Fibroblast of mammary gland (primary cell): ENCODE measurements at places on chromosomes 2 and 18.

GRCh38 chr2:172554352-172555271, 1.3 kb upstream of the PDK1 start:
- DNase-seq, result no peak

GRCh38 chr2:237164474-237165042, 78.9 kb downstream of the COPS8 start:
- DNase-seq, result no peak

DNA sequence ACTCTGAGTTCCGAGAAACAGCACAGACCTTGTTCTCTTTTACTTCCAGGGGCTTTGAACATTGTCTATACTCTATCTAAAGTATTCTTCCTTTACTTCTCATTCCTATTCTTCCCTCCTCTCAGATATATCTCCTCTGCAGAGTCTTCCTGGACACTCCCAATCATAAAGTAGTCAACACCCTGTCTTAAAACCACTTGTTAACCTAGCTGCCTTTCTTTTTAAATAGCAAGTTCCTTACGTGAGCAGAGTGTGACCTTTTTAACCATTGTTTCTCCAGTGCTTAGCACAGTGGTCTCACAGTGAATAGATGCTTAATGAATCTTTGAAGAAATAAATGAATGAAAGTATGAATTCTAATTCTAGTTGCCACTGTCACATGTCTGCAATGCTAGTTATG, 47.4 kb downstream of the PTRHD1 start:
- DNase-seq, result no peak

DNA sequence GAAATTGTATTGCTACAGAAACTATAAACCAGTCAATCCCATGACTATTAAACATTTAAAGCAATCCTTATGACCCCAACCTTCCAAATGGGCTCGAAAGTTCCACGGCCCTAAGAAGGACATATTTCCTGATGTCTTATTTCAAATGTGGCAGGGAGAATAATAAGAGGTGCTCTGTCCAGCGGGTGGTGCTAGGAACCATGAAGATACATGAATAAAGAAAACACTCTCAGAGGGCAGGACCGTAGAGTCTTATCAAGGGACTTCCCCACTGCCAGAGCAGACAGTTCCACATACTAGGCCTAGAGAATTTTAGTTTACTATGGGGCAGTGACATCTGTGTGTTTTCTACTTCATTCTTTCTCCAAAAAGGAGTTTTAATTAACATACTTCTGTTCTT, 187.1 kb upstream of the PIK3C3 start:
- DNase-seq, result peak; percentile 40

DNA sequence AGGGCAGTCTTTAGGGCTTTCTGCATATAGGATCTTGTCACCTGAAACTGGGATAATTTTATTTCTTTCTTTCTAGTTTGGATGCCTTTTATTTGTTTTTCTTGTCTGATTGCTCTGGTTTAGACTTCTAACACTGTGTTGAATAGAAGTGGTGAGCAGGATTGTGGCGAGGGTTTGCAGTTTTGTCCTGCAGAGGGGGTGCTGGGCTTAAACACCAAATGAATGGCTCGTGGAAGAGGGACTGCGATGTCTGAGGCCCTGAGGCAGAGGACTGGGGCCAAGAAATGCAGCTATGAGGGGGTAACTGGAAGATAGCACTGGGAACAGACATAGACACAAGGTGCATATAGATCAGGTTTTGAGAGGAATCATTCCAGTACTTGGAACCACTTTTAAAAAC, 20.5 kb downstream of the UBE2F start:
- DNase-seq, result no peak

GRCh38 chr2:36456227-36457175, 100.9 kb downstream of the CRIM1 start:
- DNase-seq, result peak; percentile 52

- DNase-seq, result peak; percentile 60
Measured at GRCh38 chr18:56748698-56749268, 97.6 kb downstream of the WDR7 start.

DNA sequence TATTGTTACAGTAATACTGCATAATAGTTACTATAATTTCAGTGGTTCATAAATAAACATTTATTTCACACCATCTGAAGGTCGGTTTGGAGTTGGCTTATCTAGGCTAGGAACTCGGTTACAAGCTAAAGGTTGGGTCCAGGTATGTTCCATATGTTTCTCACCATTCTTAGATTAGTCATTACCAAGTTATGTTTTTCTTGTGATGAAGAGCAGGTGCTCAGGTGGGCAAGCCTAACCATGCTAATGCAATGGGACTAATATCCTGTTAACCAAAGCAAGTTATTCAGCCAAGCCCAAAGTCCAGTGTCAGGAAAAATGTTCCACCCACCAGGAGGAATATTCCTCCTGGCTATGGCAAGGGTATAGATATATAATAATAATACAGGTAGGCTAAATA, 93.2 kb downstream of the CPO start:
- no peak for DNase-seq

- no peak for DNase-seq
Measured at GRCh38 chr2:39511605-39512433, 74.7 kb upstream of the MAP4K3 start.

DNA sequence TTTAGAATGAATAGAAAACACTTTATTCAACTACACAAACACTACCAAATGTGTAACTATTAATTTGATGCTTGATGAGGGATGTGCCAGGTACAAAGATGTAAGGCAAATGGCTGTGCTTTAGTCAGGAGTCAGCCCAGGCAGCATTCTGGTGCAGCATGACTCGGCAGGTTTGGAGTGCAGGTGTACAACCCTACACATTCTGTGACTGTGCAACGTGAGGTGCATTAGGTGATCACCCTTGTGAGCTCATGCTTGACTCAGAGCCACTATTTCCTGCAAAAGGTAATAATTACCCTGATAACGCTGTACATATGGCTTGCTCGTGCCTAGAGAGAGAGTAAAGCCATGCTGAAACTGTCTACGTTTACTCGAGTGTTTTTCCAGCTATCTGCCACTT, 288.7 kb upstream of the DSEL start:
- peak; percentile 9 for DNase-seq

DNA sequence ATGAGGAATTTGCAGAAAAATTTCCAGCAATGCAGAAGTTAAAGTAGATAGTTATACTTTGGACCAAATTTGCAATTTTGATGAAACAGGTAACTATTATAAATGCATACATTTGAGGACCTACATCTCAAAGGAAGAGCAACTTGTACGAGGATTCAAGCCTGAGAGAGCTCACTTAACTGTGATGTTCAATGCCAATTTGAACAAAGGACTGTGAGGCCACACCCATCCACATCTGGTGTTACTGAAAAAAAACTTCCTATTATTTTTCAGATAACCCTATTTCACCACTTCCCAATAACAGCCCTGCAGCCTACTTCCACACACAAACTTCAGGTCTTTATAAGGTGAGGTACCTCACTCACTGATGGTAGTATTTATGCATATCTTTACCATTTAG, 203.5 kb upstream of the NABP1 start:
- no peak for DNase-seq

- peak; percentile 53 for DNase-seq
Measured at GRCh38 chr2:151632993-151633565, 101.2 kb downstream of the NEB start.

GRCh38 chr18:57649556-57650500, 28.2 kb upstream of the NARS1 start:
- DNase-seq, result peak; percentile 97

- DNase-seq, result peak; percentile 35
Measured at GRCh38 chr2:219243291-219243761, 1.9 kb downstream of the GLB1L start.

GRCh38 chr2:102159295-102159694, 16.7 kb downstream of the IL1R1 start:
- DNase-seq, result no peak

DNA sequence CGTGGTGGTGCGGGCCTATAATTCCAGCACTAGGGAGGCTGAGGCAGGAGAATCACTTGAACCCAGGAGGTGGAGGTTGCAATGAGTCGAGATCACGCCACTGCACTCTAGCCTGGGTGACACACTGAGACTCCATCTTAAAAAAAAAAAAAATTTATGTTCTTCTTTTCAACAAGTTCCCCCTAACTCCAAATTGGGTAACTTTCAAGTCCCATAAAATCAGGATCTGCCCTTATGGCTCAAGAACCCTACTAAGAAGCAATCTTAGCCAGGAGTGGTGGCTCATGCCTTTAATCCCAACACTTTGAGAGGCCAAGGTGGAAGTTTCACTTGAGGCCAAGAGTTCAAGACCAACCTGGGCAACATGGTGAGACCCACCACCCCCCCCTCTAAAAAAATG, 30.3 kb upstream of the TLK1 start:
- DNase-seq, result no peak

DNA sequence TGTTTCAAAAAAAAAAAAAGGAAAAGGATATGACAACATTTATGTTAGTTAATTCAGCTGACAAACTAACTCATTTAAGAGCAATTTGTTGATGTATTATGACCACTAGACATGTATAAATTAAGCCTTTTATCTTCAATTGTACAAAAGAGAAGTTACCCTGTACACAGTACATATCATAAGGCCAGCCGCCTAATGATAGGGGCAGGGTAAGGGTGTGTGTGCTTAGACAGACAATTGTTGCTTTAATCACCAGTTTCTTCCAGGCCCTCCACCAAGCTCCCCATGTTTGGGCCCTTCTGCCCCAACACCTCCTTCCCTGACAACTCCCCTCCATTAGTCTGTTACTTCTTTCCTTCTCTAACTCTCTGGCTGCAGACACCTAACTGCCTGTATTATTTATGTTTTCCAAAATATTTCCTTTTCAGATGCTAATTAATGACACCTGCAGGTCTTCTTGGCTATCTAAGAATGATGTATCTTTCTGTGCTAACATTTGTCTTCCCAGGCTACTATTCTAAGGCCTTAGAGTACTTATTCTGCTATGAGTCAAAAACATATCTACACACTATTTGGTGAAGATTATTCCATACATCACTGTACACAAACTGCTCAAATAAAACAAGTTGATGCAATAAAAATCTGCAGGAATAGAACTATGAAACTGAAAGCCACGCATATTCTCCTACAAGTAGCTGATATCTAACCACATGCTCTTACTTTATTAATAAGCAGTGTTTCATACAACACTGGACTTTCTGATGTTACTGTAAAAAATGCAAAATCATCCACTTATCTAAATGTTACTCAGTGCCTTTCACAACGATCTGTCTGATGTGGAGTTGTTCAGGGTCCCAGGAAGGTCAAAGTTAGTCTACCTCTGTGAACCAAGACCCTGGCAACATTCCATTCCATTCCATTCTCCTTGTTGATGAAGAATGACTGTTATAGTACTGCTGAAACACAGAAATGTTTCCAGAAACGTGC, 26.4 kb downstream of the TMEM131 start:
- peak; percentile 32 for DNase-seq

DNA sequence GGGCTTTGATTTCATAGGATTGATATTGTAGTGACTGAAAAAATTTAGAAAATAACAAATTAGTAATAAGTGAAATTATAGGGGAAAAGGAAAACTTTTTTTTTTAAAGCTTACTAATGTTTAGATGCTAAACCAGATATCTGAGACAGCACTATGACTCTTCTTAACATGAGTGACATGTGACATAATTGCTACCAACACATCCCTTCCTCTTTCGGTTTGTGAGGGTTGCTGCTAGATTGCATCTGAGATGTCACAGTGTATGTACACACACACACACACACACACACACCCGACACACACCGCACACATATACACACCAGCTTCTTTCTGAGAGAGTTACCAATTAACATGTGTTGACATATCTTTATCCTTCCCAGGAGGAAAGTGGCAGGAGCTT, 18.0 kb downstream of the RAPGEF4 start:
- DNase-seq, result no peak

- DNase-seq, result no peak
Measured at GRCh38 chr2:98605076-98605475, 3.2 kb downstream of the COA5 start.

GRCh38 chr2:183605440-183605839, 481.2 kb downstream of the NUP35 start:
- no peak for DNase-seq

DNA sequence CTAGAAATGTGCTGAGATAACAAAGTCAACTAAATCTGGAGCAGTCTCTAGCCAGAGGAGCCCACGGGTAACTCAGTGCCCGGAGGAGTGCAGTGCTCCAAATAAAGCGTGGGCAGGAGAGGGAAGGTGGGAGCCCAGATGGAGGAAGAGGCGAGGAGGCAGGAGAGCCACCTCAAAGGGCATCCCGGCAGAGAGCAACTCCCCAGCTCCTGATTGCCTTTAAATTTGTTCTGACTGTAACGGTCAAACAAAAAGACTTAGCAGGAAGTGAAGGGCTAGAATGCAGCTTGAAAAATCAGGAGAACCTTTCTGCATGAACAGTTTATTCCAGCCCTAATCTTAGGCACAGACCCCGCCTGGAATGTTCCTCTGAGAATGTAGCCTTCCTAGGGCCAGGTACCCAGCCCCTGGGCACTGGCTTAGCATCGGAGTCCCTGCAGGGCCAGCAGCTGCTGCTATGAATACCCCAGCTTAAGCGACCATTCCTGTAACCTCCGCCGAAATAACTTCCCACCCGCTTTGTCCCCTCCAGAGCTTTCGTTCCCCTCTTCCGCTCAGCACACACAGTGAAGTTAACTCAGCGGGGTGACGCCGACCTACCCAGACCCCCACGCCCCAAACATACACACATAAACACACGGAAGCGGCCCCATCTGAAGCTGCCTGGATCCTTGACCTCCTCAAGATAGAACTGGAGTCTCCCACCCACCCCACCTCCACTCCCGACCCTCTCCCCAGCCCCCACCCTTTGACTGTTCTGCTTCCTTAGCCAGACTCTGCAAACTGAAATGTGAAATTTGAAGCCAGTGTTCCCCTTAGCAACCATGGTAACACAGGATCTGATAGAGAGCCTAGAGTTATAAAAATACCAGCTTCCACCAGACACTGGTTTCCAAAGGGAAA, 123.2 kb downstream of the SMAD7 start:
- peak; percentile 57 for DNase-seq

DNA sequence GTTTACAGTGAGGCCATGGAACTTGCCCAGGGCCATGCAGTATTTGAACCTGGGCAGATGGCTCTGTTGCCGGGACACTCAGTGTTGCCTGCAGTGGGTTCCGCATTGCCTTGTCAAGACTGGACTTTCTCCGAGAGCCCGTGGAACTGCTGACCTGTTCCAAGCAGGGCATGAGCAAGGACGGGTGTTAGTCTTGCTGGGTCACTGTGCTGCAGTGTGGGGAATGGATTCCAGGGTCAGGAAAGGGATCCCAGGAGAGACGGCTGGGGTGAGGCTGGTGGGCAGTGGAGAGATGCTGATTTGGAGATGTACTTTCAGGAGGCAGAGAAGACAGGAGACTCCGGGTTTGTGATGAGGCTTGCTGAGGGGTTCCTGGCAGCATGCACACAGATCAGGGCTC, 348.7 kb upstream of the HS6ST1 start:
- DNase-seq, result no peak

- DNase-seq, result no peak
Measured at GRCh38 chr2:124698979-124699565, 674.0 kb downstream of the CNTNAP5 start.
